Activated T-cell treated with anti-CD3 and anti-CD28 coated beads for 1 hour (primary cell): ENCODE measurements at places on chromosomes 2 and 18.
A peak's percentile ranks its signal among the peaks of the same experiment; 100 is the strongest.

DNA sequence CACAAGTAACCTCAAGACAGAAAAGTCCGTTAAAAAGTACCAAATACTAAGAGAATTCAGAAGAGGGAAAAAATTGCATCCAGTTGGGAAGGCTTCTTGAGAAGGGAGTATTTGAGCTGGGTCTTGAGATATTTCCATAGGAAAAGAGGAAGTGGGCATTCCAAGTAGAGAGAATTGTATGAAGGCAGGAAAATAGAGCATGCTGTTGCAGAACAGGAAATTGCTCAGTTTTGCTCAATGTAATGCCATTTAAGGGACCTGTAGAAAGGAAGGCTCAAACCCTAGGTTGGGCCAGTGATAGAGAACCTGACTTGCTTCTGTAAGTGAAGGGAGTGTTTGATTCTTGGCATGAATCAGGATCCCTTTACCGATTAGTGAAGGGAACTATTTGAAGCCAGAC is 1.0 kb upstream of the ZC3H8 start:
- no peak for DNase-seq

DNA sequence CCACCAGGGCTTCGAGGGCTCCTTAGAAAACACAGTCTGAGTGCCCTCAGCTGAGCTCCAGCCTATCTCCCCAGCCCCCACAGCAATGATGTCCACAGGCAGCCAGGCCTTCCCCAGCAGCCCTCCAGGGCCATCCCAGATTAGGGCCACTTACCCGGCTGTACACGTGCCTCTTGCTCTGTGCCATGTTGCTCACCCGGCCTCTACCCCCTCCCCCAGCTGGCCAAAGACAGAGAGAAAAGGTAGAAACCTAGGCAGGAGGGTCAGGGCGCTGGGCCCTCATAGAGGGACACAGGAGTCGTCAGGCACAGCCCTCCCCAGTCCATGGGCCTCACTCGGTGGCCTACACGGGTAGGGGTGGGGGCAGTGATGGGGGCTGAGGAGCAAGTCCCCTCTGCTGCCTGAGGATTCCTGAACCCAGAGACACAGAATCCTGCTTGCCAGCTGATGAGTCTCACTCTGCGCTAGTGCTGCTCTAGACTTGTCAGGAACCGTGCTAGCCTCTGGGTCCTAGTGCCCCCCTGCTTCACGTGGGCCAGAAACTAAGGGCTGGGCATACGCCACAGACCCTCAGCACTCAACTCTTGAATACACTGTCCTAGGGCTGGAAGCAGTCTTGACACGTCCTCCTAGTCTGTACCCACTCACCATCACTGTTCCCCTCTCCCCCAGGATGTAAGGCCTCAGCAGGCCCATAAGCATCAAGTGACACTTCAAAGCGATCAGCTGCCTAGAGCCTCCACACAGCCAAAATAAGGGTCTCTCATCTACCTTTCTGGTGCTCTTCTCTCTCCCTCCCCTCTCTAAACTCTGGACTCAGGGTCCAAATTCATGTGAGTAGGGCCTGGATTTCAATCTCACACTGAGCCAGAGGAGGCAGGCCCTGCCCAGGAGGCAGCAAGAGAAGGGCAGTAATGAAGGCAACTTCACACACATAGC is at the start of gene DCTN1:
TSS of gene DCTN1 (minus strand) at position 461 of the 939 bp plus-strand sequence. CDS start at position 187, 274 bp downstream.
- no peak for DNase-seq

- no peak for DNase-seq
Observed at GRCh38 chr2:222146488-222146887, 152.3 kb downstream of the PAX3 start.

- DNase-seq, result no peak
Observed at GRCh38 chr18:27428716-27429475, 243.8 kb upstream of the CHST9 start.

GRCh38 chr2:134124047-134124753 is 129.7 kb upstream of the MGAT5 start:
- DNase-seq, result no peak

DNA sequence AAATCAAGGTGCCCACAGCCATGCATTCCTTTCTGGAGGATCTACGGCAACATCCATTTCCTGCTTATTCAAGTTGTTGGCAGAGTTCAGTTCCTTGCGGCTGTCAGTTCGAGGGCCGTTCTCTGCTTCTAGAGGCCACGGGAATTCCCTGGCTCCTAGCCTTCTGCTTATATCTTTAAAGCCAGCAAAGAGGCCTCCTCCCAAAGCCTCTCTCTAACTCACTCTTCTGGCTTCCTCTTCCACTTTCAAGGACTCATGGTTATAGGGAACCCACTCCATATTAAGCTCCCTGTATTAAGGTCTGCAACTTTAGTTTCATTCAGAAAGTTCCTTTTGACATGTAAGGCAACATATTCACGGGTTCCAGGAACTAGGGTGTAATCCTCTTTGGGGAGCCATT is 150.1 kb upstream of the RMP24 start:
- no peak for DNase-seq

GRCh38 chr2:26720322-26721114 is 28.0 kb downstream of the KCNK3 start:
- no peak for DNase-seq

DNA sequence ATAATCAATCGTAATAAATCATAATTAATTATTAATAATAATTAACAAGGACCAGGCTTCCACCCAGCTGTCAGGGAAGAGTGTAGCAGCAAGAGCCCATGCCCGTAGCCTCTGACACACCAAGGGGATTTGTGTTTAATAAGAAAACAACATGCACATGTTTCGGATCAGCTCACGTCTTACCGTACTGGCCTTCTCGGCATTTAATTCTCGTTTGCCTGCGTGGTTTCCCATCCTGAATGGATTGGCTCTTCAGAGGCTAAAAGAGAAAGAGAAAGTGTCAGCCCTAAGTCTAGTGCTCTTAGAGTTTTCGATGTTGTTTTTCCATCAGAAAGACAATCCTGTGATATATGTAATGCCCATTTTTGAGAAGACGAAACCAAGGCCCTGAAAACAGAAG is 27.6 kb downstream of the MBP start:
- DNase-seq, result no peak

- DNase-seq, result peak; percentile 85
Observed at GRCh38 chr2:231714639-231715498, 6.5 kb downstream of the PTMA start.

- no peak for DNase-seq
Observed at GRCh38 chr2:10172033-10172871, 49.7 kb downstream of the RRM2 start.

- DNase-seq, result no peak
Observed at GRCh38 chr18:74376523-74376922, 60.9 kb downstream of the C18orf63 start.

DNA sequence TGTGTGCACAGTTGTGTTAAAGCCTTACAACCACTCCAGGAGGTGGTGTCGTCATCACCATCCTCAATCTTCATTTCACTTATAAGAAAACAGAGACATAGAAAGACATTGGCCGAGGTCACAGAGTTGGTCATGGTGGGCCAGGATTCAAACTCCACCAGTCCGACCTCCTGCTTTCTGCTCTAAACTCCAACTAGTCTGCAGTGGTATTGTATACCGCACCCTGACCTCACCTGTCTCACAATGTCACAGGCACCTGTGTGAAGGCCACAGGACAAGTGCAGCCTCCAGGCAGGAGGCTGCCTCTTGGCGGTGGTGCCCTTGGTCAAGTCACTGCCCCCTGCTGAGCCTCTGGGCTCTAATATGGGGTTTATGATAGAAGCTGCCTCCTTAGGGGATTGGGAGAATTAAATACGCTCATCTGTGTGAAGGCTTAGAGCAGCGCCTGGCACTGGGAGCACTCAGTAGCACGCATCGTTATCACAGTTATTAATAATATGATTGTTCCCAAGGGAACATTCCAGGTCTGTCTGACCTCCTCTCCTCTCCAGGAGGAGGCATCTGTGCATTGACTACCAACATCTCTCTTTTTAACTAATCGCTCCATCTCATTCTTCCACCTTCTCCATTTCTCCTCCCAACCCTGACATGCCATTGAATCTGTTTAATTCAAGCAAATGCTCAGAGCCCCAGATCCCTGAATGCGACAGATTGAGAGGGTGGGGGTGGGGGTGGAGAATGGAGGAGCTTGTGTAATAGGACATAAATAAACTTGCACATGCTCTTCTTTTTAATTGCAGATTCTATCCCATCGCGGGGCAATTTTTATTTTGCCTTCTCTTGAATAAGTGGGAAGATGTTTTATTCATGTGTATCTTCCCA is 112.7 kb downstream of the MCFD2 start:
- DNase-seq, result no peak

DNA sequence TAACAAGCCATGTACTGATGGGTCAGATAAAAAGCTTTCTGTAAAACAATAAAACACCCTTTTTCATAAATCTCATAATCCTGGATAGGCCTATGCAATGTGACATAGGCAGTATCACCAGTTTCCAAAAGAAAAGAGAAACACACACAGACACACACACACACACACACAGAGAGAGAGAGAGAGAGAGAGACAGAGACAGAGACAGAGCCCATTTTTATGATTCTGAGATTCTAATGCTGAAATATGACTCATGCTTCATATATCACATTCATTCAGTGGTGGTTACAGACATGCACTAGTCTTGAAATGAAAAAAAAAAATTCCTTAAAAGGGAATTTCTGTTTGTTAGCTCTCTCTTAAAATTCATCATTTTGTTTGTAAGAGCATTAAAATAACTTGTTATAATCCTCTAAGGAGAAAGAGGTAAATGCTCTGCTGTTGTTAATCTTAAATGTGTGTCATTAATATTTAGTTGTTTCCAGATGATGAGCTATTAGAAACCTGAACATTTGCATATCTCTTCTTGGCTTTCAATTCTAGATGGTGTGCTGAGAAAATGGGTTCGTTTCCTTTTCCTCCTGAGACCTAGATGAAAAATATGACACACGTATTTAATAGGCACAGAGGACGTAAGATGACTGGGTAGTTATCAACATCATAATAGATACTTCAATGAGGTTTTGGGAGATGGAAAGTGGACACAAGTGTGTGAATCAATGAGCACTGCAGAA is 1598.7 kb upstream of the ACVR2A start:
- no peak for DNase-seq

GRCh38 chr18:74632351-74632679 is 34.6 kb downstream of the ZNF407 start:
- no peak for DNase-seq

DNA sequence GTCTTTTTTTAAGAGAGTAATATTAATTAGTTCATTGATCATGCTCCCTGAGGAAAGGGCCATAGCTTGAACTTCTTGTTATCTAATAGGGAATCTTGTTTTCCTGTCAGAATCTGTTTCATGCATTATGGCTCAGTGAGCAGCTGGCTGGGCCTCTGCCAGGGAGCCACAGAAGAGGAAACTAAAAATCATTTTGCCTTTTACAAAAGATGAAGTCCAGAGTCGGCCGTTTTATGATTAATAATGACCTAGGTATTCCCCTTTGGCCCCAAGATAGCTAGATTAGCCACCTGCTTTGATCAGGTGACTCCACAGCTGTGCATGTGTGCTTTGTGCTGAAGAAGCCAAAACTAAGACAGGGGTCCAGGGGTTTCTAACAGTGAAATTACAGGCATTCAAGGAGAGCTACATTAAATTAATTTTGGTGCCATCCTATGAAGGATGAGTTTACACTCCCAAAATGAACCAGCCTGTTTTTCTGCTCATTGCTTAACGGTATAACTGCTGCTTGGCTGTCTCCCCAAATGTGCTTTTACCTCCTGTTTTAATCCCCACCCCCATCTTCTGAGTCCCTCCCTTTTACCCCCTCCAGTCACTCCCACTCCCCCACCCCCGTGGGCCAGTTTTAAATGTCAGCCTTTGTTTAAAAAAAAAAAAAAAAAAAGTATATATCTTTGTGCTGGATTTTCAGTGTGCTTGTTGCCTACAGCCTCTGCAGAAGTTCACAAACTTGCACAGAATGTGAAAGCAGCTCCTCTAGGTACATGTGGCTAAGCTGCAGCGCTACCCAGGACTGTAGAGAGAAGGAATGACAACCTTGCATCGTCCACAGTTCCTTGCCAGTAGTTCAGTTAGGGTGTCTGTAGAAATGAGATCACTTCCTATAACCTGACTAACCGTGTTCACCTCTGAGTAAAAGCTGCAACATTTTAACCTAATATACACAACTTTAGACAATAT is 93.1 kb downstream of the CABLES1 start:
- DNase-seq, result no peak

- DNase-seq, result no peak
Observed at GRCh38 chr2:172120118-172120517, 17.4 kb upstream of the DLX2 start.

- no peak for DNase-seq
Observed at GRCh38 chr2:113309655-113310387, 31.1 kb upstream of the PAX8 start.

- no peak for DNase-seq
Observed at GRCh38 chr18:79684787-79685186, 5.2 kb downstream of the CTDP1 start.

- no peak for DNase-seq
Observed at GRCh38 chr2:26471766-26472706, 5.9 kb downstream of the OTOF start.
